ENCODE measurements at places on chromosomes 5 and 9.

DNA sequence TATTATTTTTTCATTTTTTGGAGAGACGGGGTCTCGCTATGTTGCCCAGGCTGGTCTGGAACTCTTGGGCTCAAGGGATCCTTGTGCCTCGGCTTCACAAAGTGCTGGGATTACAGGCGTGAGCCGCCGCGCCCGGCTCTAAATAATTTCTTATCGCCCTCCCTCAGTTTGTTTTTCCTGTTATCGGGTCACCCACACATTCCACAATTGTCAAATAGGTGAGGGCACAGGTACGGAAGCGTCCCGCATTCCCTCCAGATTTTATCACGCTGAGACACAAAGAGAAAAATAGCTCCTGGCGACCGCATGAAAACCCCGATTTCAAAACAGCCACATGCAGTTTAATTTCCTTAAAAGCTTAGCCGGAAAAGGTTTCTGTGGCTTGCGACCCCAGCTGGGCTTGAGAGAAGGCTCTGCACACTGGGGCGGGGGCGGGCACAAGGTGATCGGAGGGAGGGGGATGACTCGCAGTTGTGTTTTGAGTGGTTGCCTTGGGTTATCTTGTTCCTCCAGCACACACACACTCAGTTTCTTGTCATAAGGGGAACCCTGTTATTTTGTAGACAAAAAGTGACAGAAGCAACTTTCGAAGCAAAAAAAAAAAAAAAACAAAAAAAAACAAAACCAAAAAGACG is 717 bp upstream of the IQGAP2 start:
- DNase-seq, result no peak

DNA sequence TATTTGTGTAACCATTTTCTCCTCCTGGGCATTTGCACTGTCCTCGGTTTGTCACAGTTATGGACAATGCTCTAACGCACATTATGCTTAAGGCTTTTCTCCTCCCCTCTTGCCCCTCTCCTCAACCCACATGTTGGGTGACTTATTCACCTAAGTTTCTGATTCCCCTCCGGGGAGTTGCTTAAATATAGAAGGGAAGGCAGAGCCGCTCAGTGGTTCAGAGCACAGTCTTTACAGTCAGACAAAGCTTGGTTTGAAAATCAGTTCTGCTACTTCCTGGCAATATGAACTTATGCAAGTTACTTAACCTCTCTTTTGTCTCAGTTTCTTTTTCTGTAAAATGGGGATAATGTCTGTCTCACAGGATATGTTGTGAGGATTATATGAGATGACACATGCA is 41.2 kb upstream of the SPRY4 start:
- DNase-seq, result no peak

DNA sequence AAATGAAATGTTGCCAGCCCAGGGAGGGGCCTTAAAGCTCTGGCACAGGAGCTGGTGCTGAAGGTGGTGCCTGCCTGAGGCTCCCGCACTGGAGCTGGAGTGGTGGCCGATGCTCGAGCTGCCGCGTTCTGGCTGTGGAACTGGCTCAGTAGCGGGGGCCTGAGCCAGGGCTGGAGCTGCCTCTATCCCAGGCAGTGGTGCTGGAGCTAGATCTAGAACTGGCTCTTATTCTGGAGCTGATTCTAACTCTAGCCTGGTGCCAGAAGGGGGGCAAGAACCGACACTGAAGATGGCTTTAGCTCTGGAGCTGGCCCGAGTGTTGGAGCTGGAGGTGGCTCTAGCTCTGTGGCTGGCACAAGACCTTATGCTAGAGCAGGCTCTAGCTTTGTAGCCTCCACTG is 19.2 kb downstream of the OBP2B start:
- DNase-seq, result no peak

DNA sequence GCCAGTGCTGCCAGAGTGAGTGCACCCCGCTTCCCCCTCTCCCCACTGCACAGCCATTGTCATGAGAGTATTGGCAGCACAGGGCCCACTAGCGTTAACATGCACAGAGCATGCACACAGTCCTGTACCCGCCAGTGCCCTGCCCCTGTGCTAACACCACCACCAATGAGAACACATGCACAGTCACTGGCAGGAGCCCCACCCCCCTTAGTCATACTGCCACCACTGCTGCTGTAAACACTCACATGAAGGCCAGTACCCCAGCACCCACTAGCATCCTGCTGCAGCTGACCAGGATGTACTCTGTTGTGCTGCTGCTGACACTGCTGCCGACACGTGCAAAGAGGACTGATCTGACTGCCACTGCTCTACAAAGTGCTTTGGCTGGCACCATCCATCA is 19.5 kb upstream of the RANBP6 start:
- peak; percentile 15 for DNase-seq

DNA sequence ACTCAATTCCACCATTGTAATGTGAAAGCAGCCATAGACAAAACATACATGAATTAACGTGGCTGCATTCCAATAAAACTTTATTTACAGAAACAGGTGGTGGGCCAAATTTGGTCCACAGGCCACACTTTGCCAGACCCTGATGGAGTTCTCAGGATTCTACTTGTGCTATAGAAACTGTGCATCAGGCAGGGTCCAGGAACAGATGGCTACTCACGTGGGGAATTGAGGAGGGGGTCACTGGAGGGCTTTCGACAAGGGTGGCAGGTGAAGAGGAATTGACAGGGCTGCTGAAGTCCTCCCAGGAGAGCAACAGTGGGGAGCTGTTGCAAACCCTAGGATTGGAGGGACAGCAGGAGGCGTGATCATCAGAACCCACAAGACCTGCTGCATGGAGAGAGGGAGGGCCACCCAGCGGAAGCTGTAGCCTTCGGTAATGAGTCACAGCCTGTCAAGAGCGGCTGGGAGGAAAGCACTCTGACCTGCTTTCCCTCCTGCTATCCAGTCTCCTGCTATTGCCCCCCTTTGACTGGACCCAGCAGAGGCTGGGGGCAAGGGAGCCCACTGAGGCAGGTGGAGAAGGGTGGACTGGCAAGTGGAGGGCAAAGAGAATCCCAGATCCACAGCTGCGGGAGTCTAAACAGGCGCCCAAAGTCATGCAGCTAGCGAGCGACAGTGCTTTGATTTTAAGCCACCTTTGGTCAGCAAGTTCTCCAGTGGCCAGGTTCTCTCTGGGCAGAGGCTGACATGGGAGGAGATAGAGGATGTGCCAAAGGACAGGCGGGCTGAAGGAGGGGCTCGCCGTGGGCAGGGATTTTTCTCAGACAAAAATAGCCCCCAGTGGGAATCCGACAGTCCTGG is 138.3 kb upstream of the SMIM23 start:
- peak; percentile 67 for DNase-seq

GRCh38 chr5:64619609-64620008 is 70.7 kb upstream of the SHISAL2B start:
- peak; percentile 35 for DNase-seq

DNA sequence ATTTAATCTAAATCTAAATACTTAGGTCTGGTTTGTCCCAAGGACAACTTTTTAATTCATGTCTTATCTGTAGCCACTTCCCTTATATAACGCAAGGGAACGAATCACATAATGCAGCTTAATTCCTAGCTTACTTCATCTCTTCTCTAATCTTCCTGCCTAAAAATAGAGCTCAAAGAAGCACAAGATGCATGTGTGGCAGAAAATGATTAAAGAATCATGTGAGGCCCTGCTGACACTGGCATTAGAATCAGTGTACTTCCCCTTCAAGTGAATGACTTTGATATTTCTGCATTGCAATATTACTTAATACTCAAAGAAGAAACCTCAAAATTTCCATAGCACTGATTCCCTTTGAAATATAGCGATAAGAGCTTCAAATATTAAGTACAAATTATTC is 317.9 kb upstream of the FTMT start:
- no peak for DNase-seq

DNA sequence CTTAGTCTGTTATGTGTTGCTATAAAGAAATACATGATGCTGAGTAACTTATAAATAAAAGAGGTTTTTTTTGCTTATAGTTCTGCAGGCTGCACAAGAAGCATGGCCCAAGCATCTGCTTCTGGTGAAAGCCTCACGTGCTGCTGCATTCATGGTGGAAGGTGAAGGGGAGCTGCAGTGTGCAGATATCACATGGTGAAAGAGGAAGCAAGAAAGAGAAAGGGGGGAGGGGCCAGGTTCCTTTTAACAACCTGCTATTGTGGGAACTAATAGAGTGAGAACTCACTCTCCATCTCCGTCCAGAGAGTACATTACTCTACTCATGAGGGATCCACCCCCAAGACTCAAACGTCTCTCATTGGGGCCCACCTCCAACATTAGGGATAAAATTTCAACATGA is 12.5 kb upstream of the PARP8 start:
- no peak for DNase-seq

DNA sequence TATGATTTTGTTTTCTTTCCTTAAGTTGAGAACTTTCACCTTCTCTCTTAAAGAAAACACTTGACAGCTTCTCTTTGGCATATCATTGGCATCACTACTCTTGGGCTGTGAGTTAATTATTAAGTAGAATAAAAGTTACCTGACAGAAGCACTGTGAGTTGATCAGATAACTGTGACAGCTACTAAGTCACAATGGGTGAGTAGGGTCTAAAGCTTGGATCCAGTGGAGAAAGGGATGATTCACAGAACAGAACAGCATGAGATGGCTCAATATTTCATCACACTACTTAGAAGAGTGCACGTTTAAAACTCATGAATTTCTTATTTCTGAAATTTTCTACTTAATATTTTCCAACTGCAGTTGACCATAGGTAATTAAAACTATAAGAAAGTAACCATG is 268.5 kb upstream of the NMUR2 start:
- no peak for DNase-seq

DNA sequence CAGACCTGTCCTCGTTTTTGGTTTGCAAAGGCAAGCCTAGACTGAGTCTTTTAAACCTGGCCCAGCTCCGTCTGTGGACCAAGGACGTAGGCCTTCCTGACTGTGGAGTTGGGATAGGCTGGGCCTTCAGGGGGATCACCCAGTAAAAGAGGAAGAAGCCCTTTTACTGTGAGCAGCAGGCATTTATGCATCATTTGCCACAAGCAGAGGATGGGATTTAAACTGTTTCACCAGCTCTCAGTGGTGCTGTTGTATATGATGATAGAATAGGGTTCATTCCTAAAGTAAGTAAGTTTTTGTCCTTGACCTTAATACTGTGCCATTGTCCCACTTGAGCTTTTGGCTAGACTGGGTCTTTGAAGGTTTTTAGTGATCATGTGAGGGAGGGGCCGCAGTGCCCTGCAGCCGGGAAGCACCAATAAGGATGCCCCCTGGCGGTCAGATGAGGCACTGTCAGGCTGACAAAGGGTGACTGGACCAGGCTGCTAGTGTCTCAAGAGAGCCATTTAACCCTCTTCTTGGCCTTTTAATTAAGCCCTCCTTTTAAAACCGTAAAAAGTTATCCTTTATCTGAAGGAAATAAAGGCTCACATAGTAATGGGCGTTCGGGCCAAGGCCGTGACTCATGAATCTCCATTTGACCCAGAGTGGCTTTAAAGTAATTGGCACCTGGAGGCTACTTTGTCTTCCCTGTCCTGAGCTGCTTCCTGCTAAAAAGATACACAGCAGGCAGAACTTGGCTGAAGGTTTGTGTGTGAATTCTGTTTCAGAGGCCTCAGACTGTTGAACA is 74.0 kb downstream of the UBAP1 start:
- DNase-seq, result peak; percentile 69
